CD8-positive, alpha-beta T cell (primary cell): ENCODE measurements at places on chromosomes 7 and 10. TPM values are rescaled to one million over a fixed set of nuclear protein-coding genes. Genes with fewer than 3 reads are reported as not detected.

GRCh38 chr10:32379950-32380551, 33.1 kb upstream of the EPC1 start:
- DNase-seq, result no peak

DNA sequence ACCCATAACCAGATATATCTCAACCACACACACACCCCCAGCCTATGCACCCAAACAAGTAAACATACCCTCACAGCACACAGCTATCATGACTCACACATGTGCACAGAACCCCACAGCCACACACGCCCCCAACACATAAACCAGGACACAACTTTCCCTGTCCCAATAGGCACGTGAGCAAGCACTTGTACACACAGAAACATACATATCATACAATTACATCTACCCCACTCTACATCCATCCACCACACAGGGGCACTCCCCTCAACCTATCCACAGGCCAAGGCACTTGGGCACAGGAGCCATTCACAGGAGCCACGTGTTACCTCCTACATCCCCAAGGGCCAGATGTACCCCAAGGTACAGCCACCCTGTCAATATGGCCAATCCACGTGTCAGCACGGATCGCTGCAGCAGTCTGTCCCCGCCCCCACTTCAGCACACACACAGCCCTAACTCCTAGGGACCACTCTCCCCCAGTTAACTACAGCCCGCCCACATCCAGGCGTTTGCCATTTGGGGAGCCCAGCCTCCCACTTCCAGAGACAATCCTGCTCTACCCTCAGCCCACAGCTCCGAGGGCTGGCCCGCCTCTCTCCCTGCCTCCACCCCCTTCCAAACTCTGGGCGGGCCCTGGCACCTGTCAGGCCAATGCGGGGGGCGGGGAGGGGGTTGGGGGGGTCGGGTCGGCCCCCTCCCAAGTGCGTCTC, 163.5 kb downstream of the SH3PXD2A start:
- DNase-seq, result no peak

DNA sequence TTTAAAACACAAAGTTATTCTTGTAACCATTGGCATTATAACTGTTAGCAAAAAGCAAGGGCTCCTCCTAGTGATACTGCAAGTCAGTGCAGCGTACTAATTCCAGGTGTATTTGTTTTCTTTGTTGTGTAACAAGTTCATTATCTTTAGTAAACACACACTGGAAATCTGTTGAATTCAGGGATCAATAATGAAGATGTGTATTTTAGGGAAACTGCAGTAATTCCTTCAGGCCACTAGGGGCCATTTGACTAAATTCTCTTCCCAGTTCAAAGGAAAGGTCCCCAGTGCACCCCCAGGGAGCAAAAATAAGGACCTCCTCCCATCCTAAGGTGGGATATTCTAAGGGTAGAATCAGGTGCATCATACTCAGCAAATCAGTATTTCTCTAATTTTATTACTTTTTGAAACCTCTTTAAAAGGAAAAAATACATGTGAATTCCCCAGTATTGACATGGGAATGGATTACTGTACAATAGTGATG, 158.6 kb upstream of the LYZL1 start:
- DNase-seq, result no peak

DNA sequence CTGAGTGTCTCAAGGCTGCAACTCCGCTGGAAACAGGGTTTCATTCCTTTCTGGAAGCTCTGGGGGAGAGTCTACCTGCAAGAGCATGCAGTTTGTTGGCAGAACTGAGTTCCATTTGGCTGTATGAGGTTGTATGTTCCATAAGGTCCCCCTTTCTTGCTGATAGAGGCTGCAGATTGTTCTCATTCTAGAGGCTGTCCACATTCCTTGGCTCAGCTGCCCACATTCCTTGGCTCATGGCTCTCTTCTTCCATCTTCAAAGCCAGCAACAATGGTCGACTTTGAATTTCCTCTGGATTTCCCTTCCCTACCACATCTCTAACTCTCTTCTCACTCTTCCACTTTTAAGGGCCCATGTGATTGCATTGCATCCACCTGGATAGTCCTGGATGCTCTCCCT, 147.3 kb upstream of the CDCA7L start:
- no peak for DNase-seq

DNA sequence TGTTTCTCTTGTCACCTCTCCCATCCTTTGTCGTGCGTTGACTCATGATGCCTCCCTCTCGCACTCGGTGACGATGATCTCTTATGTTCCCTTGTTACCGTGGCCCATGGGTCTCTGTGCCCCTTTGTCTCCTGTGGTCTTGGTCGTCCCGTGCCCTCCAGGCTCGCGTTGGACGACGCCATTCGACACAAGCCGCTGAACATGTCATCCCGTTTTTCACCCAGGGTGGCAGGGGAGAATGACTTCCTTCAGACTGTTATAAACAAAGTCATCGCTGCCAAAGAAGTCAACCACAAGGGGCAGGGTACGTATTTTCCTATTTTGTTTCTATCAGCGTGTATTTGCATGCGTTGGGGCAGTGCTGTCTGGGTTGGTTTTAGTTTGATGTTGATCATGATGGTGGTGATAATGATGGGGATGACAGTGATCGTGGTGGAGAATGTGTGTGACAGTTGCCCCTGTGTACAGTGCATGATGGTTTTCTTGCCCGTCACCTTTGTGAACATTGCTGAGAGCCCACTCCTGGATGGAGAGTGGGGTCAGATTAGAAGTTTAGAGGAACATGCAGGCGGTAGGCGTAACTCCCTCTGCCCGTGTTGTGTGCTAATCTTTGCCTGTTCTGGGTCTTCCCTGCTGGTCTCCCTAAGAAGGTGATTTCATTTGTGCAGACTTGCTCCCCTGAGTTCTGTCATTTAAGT, 107.0 kb downstream of the DOCK1 start:
- no peak for DNase-seq

DNA sequence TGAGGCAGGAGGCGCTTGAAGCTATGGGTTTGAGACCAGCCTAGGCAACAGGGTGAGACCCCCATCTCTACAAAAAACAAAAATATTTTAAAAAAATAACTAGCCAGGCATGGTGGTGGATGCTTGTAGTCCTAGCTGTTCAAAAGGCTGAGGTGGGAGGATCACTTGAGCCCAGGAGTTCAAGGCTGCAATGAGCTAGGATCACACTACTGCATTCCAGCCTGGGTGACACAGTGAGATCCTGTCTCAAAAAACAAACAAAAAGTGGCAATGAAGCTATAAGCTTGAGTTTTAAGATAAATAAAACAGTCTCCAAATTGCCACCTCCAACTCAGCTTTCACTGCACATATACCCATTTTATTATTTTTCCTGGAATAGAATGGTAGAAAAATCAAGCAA, 281.3 kb downstream of the IPMK start:
- no peak for DNase-seq

- no peak for DNase-seq
These were observed 230.7 kb downstream of the VTI1A start for GRCh38 chr10:112677689-112678088.

GRCh38 chr7:7746458-7746857, 28.1 kb upstream of the RPA3 start:
- no peak for DNase-seq

- DNase-seq, result no peak
These were observed 22.6 kb downstream of the POLL start for GRCh38 chr10:101565370-101565900.

DNA sequence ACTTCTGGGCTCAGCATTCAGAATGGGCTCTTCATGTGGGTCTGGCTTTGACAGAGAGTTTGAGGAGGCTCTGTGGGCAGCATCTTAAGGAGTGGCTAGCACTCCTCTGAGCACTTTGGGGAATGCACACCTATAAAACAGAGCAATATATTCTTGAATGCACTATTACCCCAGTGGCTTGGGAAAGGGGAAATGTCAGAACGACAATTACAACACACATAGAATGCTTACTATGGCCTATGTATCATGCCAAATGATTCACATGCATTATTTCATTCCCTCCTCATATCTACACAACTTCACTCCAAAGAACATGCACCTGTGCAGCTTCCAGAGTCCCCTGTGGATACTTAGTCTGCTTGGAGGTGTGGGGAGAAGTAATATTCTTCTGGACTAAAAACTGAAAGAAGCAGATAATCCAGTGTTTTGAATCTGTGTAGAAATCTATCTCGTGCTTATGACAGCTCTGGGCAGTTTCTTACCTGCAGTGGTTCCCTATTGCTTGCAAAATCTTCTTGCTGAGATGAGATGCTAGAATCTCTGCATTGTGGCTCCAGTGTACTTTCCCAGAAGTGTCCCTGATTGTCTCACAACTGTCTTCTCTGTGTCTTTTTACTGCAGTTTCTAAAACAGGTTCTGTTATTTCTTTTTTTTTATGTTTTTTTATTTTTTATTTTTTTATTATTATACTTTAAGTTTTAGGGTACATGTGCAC, 5.5 kb upstream of the MGAM start:
- no peak for DNase-seq

- DNase-seq, result no peak
These were observed 18.1 kb upstream of the TRIM8 start for GRCh38 chr10:102626026-102626685.

- DNase-seq, result no peak
These were observed 104.7 kb upstream of the EEPD1 start for GRCh38 chr7:36048141-36048901.

DNA sequence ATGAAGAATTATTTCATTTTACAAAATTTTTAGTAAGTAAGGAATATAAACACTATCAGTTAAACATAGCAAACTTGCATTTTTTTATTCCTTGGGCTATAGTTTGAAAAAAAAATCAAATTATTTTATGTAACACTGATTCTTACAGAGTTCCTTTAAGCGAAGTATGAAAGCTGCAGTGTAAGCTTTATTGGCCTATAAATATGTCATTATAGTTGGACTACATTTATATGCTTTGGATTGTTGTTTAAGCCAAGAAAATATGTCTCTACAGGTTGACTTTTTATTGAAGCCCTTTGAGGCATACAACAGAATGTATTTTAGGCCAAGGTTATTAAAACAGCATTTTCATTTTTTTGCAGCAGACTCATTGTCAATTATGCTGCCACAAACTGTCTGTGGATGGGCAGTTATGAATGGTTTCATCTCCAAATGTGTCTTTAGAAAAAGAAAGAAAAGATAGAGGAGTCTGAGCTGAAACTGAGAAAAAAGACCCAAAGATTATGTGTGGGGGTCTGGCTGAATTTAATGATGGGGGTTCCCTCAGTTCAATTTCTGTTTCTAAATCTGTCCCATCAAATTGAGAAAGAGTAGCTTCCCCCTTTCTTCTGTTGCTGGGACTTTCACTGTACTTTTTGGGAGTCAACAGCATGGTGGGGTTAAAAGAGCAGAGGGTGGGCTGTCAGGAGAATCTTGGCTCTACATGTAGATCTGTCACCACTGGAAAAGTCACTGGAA, 43.1 kb downstream of the ARID5B start:
- DNase-seq, result no peak

GRCh38 chr10:88728107-88728763, 22.2 kb downstream of the LIPK start:
- no peak for DNase-seq

GRCh38 chr7:21507627-21508343, 35.1 kb upstream of the DNAH11 start:
- DNase-seq, result no peak

DNA sequence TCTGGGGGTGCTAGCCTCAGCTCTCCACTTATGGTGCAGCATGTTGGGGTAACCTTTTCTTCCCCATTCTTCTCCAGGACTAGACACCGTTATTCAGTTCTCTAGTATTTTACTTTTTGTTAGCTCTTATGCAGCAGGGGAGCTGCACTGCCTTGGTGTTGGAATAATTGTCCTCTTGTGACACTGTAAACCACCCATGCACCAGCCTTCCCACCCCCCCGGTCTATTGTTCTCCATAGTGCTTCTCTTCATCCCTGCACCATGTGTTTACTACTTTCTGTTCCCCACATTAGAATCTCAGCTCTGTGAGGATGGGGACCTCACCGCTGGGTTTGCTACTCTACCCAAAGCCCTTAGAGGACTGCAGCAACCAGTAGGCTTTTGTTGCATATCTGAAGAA, 230.7 kb downstream of the RPS24 start:
- DNase-seq, result no peak

DNA sequence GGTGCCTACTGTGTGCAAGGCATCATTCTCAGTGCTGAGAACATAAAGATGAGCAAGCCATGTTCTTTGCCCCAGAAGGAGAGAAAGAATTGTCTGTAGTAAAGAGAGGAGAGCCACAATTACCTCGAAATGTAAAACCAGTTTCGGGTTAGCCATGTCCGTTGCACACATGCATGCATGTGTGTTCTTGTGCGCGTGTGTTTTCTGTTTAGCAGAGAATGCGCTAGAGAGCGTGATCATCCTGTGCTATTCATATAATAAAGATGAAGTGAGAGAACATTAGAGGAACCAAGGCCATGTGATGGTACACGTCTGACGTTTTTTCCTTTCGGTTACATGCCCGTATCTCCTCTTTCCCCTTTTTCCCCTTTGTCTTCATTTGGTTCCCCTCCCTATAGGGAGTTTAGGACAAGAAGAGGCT, 158.2 kb downstream of the CELF2 start:
- peak; percentile 12 for DNase-seq

GRCh38 chr10:89867964-89868363, 166.6 kb downstream of the KIF20B start:
- DNase-seq, result no peak

GRCh38 chr7:37701769-37702168, 18.2 kb downstream of the GPR141 start:
- no peak for DNase-seq

- no peak for DNase-seq
These were observed 1.5 kb downstream of the IRF5 start for GRCh38 chr7:128939075-128939860.

DNA sequence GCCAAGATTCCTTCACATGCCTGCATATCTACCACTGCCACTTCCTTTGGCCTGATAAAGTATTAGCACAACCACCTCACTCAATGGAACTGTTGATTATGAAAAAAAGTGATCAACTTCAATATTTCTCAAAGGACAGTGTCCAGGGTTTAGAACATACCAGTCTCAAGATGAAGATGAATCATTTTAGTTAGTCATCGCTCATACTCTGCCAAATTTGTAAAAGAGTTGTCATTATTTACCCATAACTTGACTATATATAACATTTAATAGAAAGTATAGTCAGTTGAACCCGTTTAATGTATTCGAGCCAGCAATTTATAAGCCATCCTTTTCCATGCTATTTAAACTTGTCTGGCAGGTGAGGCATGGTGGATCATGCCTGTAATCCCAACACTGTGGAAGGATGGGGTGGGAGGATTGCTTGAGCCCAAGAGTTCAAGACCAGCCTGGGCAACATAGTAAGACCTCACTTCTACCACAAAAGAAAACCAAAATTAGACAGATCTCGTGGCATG, 33.2 kb downstream of the SPAM1 start:
- DNase-seq, result no peak

GHRHR gene
- total RNA-seq, result not detected

CYP2E1 gene
- total RNA-seq, result 0.73 TPM

UPP1 gene
- 90.2 TPM for total RNA-seq

GPNMB gene
- not detected for total RNA-seq

CDC14C gene
- total RNA-seq, result not detected

CRYGN gene
- not detected for total RNA-seq

HK1 gene
- total RNA-seq, result 40.0 TPM

FGF8 gene
- not detected for total RNA-seq

ANKRD7 gene
- total RNA-seq, result not detected

OR2F1 gene
- total RNA-seq, result not detected

PNLIPRP3 gene
- total RNA-seq, result not detected

PTF1A gene
- not detected for total RNA-seq

CPN1 gene
- not detected for total RNA-seq

CALHM3 gene
- not detected for total RNA-seq
